Sigmoid colon (tissue), 7 donors: ENCODE measurements at places on chromosomes 3 and 15. TPM values are rescaled to one million over a fixed set of nuclear protein-coding genes. Genes with fewer than 3 reads are reported as not detected.
A peak's percentile ranks its signal among the peaks of the same experiment; 100 is the strongest.

- no peak for DNase-seq
Measured at GRCh38 chr3:85576697-85577200, 618.0 kb downstream of the CADM2 start.

- no peak for DNase-seq
Measured at GRCh38 chr3:128548021-128548420, 55.0 kb upstream of the GATA2 start.

- no peak for DNase-seq
Measured at GRCh38 chr3:169618894-169619792, 44.4 kb downstream of the MECOM start.

- no peak for DNase-seq
Measured at GRCh38 chr3:23594894-23595670, 210.7 kb upstream of the UBE2E1 start.

DNA sequence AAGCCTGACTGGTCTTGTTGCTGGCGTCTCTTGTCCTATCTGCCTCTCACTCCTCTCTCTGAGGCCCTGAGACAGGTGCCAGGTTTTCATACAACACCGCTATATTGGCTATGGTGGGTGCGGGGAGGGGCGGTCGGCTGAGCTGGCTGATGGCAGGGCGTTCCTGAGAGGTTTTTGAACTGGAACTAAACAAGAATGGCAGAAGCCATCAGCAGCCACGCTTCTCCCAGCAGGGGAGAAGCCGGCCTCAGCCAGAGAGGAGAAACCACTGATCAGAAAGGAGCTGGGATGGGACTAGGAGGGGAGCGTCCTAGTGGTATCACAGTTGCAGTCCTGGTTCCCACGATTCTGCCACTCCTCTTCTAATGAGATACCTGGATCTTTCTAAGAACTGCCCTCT lies 89.9 kb upstream of the PRR23E start:
- no peak for DNase-seq

GRCh38 chr3:11914651-11915050 lies 68.0 kb upstream of the TAMM41 start:
- no peak for DNase-seq

DNA sequence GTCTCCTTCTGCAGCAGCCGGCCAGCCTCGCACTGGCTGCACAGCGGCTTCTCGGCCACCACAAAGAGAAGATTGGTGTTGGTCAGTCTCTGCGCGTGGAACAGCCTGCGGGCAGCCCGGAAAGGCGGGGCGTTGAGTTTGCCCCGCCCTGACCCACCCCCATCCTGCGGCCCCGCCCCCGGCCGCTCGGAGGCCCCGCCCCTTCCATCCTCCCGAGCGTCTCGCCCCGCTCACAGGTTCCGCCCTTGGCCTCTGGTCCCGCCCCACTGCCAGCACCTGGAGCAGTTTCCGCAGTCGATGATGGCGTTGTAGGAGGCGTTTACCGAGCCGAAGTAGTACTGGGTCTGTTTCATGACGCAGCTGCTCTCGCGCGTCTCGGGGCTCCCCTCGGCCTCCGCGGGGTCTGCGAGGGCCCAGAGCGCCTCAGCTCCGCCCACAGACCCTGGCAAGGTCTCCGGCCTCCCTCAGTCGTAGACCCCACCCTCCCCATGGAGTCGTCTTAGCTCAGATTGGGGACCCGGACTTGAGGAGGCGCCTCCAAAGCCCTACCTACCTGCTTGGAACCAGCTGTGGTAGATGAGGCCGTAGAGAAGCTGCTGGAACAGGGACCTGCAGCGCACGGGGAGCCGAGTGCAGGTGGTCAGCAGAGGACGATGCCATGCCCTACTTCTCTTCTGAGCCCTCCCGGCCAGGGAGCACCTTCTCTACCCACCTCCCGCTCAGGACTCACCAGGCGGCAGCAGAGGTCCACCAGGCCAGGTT lies 5.9 kb upstream of the TMEM115 start:
- DNase-seq, result peak; percentile 93

DNA sequence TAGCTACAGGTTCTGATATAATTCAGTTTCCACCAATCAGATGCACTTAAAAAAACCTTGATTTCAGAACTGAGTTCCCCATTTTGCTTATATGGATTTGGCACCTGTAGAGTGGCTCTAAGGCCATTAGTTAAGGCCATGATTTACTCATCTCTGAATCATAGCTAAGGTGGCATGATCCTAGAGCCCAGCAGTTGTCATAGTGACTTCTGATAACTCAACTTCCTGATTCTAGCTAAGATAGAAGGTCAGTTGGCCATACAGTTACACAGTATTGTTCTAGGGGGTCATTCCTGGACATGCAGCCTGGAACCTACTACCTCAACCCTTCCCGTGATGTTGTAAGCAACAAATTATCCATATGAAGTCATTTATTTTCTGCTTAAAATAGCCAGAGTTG lies 15.9 kb upstream of the TMEM87A start:
- DNase-seq, result no peak

DNA sequence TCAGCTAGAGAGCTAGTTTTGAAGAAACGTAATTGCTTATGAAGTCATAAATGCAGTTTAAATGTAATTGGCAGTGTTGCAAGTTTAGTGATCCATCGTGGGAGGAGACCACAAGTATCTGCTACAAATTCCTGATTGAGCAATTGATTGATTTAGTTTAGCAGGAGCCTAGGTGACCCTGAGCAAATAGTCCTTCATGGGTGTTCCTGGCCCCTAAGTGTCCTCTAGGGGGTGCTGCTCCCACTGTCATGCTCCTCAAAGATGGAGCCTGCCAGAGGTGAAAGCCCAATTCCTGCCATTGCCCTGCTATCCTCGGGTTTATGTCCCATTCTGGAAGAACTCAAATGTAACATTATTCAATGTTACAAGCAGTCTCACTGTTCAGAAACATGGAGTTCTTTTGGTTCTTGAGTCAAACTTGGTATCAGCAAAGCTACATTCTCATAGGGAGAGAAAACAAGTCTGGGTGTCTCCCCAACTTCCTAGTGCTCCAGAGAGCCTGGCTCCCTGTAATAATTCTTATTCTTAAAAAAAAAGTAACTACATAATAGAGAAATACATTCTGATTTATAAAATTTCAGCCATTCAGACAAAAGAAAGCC lies 29.8 kb upstream of the SENP5 start:
- DNase-seq, result peak; percentile 71

The SCAANT1 gene
- not detected for total RNA-seq

The HCLS1 gene
- total RNA-seq, result 51.4 TPM

The CISH gene
- total RNA-seq, result 6.4 TPM

The SAMMSON gene
- not detected for total RNA-seq
